Osteoblast (primary cell): ENCODE measurements at places on chromosomes 12 and 14. TPM values are rescaled to one million over a fixed set of nuclear protein-coding genes. Genes with fewer than 3 reads are reported as not detected.
A peak's percentile ranks its signal among the peaks of the same experiment; 100 is the strongest.

GRCh38 chr12:102429211-102430154 lies 50.9 kb downstream of the IGF1 start:
- DNase-seq = no peak

DNA sequence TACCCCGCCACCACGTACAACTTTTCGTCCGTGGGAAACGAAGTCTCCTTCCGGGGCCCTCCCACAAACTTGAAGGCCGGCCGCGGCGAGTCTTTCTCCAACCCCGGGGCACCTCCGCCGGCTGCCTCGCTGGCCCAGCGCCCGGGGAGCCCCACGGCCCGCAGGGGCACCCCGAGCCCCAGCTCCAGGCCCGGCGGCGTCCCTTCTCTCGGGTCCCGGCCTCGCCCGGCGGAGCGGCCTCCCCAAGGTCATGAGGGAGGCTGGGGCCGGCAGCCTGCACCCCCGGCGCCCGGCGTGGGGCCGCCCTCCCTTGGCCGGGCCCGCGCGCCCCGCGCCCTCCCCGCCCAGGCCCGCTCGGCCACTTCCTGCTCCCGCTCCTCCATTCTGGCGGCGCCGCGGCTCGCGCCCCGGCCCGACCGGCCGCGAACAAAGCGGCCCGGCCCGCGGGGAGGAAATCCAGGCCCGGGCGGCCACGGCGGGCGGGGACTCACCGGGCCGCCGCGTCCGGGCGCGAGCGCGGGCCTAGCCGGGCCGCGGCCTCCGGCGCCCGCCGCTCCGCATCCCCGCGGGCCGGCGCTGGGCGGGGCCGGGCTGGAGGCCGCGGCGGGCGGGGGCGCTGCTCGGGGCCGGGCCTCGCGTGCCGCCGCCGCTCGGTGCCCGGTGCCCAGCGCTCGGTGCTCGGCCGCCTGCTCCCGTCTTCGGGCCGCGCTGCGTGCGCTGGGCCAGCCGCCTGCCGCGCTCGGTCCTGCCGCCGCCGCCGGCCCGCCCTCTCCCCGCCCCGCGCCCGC lies at the start of gene AKT1:
AKT1 (minus strand) TSS at position 756 of the 788 bp plus-strand sequence. CDS start 3,105 bp downstream, outside the sequence.
- DNase-seq = peak; percentile 98

DNA sequence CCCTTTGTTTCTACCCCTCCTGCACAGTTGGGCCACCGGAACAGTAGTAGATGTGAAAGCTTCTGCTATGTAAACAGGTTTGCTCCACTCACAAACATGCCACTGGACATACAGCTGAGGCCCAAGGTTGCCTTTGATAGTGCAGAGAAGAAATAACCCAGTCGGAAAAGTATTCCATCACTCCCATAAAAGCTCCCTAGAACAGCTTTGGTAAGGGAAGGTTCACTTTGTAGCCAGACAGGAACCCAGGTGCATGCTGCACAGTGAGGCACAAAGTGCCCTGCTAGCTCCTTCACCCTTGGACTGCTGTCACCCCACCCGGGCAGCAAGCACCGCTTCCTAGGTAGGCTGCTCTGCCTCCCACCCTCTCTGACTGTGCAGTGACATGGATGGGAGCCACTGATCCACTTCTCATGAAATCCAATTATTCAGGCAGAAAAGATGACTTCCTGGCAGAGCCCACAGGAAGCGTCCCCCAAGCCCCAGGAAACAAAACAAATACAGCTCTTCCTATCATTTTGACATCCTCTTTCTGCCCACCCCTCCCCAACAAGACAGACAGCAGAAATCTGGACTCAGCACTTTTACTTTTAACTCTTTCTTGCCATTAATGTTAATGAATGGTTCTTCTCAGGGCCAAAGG lies 100.2 kb downstream of the SRGAP1 start:
- DNase-seq = no peak

- peak; percentile 35 for DNase-seq
These were observed 167.5 kb upstream of the PRICKLE1 start for GRCh38 chr12:42756841-42757623.

- DNase-seq = peak; percentile 84
These were observed 2.4 kb downstream of the MBD6 start for GRCh38 chr12:57524814-57525614.

DNA sequence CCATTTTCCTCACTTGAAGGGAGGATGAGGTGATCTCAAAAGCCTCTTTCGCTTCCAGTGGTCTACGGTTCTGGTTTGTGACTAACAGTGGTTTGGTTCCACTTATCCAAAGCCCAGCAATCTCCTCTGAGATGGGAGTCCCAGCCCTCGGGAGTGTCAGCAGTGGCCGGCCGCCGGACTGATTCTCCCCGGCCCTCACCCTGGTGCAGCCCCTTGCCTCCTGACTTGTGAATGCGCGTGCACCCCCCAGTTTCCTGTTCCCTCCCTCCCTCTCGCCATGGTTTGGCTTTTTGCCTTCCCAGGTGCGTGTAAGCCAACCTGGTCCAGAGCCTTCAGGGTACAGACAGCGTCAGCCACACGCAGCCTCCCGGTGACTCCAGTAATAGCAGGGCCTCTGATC lies 74.5 kb downstream of the B4GALNT3 start:
- DNase-seq = peak; percentile 54

- DNase-seq = no peak
These were observed 11.6 kb upstream of the ACSM4 start for GRCh38 chr12:7292300-7292699.

GRCh38 chr12:117127933-117128823 lies 29.0 kb upstream of the TESC start:
- DNase-seq = no peak

- no peak for DNase-seq
These were observed 107.0 kb upstream of the PRICKLE1 start for GRCh38 chr12:42696406-42697149.

DNA sequence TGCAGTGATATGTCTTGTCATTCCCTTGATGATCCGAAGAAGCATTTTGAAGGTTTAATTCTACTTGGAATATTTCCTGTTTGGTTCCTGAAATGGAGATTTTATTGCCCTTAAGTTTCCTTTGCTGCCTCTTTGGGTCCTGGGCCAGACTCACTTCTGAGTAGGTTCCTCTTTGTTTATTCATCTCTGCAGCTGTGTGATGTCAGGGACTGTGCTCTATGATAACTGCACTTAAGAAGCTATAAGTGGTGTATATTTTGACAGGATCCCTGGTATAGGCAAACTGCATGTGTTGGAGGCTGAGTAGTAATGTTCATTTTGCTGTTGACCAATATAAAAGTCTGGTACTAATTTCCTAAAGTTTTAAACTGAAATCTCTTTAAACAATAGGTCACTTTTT lies at the start of gene KLRC4:
KLRC4 (minus strand) TSS at position 366 of the 400 bp plus-strand sequence; CDS start at position 184, 182 bp downstream.
- no peak for DNase-seq

GRCh38 chr12:43333644-43334043 lies 218.4 kb downstream of the ADAMTS20 start:
- no peak for DNase-seq

DNA sequence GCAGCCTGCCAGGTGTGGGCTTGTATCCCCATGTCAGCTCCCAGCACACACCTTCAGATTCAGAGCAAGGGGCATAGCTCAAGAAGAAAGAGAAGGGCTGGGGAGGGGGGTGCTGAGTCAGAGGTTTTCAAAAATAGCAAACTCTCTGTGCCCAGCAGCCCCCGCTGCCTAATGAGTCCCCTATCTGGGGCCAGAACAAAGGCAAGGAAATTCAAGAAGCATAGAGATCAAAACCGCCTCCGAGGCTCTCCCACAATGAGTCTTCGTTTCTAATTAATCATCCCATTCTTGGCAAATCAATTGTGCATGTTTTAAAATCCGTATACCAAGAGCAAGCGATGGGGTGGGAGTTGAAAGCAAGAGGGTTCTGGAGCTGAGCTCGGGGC lies 19.5 kb upstream of the CMKLR1 start:
- no peak for DNase-seq

DNA sequence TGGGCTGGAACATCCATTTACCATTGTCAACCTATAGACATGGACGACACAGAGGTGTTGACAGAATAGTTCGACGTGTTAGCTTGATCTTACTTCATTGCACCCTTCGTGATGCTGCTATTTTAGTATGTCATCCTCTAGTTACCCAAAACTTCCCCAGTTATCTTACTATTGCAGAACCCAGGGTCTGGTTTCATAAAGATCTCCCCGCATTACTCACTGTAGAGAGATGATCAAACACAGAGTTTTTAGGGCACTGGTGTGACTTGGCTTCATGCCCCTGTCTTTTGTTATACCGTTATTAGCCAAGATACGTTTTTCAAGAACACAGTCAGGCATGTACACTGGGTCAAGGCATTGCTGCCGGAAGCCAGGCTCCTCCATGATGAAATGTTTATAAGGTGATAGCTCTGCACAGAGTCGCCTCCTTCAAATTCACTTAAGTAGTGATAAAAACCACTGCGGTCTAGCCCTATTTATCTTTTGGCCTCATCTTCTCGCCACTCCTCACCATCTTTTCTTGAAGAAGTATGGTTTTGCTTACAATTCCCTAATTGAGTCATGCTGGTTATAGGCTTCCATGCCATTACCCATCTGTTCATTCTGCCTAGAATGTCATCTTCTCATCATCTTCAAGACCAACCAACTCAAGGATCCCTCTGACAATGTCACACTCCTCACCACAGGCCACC lies 1127.9 kb downstream of the VRK1 start:
- DNase-seq = no peak

- DNase-seq = peak; percentile 6
These were observed 35.5 kb downstream of the CPSF6 start for GRCh38 chr12:69274861-69275260.

DNA sequence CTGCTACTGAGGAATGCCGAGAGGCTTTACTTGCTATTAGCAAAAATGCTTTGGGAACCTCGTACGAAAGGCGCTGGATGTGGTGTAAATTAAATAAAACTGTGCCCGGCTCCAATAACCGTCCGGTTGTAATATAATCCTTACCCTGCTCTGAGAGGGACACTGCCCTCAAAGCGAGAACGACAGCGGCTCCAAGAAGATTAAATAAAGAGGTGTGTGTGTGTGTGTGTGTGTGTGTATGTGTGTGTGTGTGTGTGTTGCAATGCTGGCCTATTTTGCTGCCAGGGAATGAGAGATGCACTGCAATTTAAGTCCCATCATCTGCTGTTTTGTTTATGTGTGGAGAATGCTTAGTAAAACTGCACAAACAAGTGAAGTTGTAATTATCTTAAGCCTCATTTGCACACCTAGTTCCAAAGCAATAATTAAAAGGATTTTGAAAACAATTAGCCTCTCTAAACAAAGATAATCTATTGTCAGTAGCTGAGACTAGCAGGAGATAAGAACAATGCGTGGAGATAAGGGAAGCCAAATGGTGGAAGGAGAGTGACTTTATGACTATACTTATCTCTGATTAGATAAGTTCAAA lies 1.2 kb upstream of the SIX1 start:
- peak; percentile 87 for DNase-seq

DNA sequence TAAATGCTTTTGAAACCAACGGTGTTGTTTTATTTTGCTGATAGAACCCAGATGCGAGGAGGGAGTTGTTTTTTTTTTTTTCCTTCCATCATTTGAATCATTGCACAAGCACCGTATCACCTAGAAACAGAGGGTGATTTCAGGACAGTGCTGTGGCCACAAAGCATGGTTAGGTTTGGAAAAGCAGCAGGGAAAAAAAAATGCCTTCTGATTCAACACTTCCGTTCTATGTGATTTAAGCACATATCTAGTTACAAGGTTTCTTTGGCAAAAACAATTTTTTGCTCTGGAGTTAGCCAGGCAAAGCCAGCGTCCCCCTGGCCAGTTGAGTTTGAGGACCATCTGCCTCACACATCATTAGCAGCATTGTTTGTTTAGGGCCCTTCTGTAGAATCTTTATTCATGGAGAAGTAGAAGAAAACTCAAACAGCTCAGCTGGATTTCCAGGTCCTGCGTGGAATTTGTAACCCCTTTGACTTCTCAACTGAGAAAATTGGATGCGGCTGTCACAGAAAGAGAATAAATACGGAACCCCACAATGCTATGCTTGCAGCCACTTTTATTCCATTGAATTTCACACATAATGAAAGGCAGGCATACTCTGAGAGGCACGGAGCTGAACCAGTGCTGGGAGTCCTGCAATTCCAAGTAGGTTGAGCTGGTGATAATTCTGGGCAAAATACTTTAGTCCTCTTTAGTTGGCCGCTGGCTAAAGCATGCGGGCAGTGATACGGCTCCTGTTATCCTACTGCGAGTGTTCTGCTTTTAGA lies 17.0 kb upstream of the WNT5B start:
- peak; percentile 78 for DNase-seq

Gene MRPL52
- 20.3 and 31.5 TPM in 2 replicates for total RNA-seq

Gene BCL11B
- 0.36 and 0.88 TPM in 2 replicates for total RNA-seq

Gene RALGAPA1
- 39.1 and 45.7 TPM in 2 replicates for total RNA-seq

Gene CACNA1C
- total RNA-seq = 19.2 and 22.4 TPM in 2 replicates

Gene WIF1
- total RNA-seq = under 0.01 TPM in 1 of 2 replicates, not detected in the other
